ENCODE measurements at places on chromosomes 16 and 17. TPM values are rescaled to one million over a fixed set of nuclear protein-coding genes. Genes with fewer than 3 reads are reported as not detected.

GRCh38 chr16:75112734-75113491 lies 3.7 kb downstream of the LDHD start:
- no peak overlapping the region for H3K4me3 ChIP-seq
- H3K4me1 ChIP-seq, result peaks cover 36% of the 10 kb centered on the region
- no peaks in the 10 kb centered on the region for H3K27me3 ChIP-seq
- DNase-seq, result no peak
- H3K27ac ChIP-seq, result no peak overlapping the region
- H3K36me3 ChIP-seq, result no peaks in the 10 kb centered on the region

MPRIP gene
- total RNA-seq, result 159 TPM

HSD11B2 gene
- 0.16 TPM for total RNA-seq

GRCh38 chr17:33574942-33575445 lies 281.9 kb upstream of the ASIC2 start:
- H3K27ac ChIP-seq, result no peak overlapping the region
- no peak overlapping the region for H3K4me3 ChIP-seq
- H3K4me1 ChIP-seq, result no peaks in the 10 kb centered on the region
- H3K27me3 ChIP-seq, result no peaks in the 10 kb centered on the region
- no peaks in the 10 kb centered on the region for H3K36me3 ChIP-seq
- DNase-seq, result no peak

NPIPB8 gene
- not detected for total RNA-seq

GRCh38 chr17:37079735-37080134 lies 131.0 kb downstream of the AATF start:
- no peaks in the 10 kb centered on the region for H3K27me3 ChIP-seq
- no peaks in the 10 kb centered on the region for H3K36me3 ChIP-seq
- H3K4me3 ChIP-seq, result no peak overlapping the region
- H3K4me1 ChIP-seq, result no peaks in the 10 kb centered on the region
- no peak for DNase-seq

DNA sequence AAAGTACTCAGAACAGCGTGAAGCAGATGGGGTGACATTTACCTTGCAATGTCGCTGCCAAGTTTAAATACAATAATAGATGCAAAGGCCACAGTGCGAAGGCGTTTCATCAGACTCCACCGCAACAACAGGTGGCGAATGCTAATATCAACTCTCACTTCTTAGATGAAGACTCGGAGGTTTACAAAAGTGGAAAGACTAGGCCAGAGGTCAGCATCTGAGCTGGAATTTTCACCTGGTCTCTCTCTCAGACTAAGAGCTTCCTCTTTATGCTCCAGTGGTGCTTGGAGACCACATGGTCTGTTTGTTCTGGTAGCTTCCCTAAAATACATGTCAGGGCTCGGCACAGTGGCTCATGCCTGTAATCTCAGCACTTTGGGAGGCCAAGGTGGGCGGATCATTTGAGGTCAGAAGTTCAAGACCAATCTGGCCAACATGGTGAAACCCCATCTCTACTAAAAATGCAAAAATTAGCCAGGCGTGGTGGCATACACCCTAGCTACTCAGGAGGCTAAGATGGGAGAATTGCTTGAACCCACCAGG lies 169.1 kb downstream of the XYLT1 start:
- H3K36me3 ChIP-seq, result no peaks in the 10 kb centered on the region
- no peak overlapping the region for H3K27ac ChIP-seq
- H3K4me1 ChIP-seq, result peaks cover 44% of the 10 kb centered on the region

ATF7IP2 gene
- 24.4 TPM for total RNA-seq

DNA sequence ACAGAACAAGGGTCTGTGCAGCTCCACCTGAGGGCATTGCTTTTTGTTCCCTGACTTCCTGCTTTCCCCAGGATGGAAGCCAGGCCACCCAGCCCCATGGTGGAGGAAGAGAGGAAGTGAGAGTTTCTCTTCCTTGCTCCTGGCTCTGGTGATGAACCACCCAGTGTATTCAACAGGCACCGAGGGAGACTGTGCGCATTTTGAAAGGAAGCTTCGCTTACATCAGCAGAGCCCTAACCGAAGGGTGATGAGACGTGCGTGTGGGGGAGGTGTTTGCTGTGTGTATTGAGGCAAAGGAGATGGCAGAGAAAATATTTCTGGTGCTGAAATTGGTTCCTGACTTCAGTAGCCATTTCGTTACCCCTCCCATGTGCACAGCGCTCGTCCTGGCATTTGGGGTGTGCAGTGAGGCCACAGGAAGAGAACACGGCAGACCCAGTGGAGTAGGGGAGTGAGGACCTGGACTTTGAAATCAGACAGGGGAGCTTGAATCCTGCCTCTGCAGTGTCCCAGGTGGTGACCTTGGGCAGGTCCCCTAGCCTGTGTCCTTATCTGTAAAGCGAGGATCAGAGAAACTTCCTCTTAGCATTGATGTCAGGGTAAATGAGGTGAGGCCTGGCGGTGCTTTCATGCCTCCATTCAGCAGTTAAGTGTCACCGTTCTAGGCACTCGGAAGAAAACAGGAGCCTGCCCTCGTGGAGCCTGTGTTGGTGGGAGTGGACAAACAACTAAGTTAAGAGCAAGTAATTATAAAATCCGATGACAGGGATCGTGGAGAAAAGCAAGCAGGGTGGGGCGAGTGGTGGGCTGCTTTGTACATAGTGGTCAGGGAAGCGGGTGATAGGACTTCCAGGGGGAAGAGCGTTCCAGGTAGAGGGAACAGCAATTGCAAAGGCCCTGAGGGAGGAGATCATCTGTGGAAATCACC lies 7.4 kb downstream of the CMIP start:
- H3K27me3 ChIP-seq, result no peaks in the 10 kb centered on the region
- peak overlapping the region; percentile 23 for H3K4me3 ChIP-seq
- no peak for DNase-seq
- peak overlapping the region; percentile 35 for H3K27ac ChIP-seq
- H3K4me1 ChIP-seq, result peaks cover 16% of the 10 kb centered on the region

DNA sequence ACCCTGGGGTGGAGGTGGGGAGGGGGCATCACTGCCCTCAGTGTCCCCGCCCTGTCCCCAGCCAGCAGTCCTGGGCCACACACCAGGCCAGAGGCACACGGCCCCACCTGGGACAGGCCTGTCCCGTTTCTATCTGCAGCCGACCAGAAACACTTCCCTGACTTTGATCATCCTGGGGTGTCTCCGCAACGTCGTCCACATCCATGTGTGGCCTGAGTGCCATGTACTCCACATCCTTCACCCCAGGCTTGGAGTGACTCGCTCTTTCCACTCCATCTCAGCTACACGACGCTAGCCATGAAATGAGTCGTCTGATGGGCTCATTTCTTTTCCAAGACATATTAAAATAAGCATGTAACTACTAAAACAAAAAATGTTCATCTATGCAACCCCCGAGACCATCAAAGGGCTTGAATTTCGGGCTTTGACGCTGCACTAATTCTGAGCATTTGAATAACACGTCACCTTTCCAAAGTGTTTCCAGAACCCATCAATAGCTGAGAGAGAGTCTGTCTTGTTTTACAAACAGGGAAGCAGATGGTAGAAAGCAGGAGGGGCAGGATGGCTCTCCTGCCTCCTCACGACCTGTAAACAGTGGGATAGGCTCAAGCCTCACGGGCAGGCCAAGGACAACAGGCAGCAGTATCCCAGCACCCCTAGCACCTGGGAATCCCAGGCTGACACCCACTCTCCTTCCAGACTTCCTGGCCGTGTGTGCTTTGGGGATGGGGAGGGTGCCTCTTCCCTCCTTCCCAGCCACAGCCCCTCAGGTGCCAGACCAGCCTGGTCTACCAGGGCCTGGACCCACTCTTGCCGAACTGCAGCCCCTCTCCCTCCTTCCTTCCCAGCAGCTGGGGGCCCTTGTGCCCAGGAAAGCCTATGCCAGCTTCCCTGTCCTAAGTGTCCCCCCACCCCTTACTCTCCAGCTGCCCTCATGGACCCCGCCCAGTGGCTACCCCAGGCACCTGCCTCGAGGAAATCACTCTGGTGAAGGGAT lies 20.0 kb upstream of the RASD1 start:
- no peaks in the 10 kb centered on the region for H3K4me1 ChIP-seq
- no peaks in the 10 kb centered on the region for H3K36me3 ChIP-seq

- no peak overlapping the region for H3K4me3 ChIP-seq
- no peaks in the 10 kb centered on the region for H3K4me1 ChIP-seq
- H3K27ac ChIP-seq, result no peak overlapping the region
- H3K27me3 ChIP-seq, result no peaks in the 10 kb centered on the region
- H3K36me3 ChIP-seq, result no peaks in the 10 kb centered on the region
- DNase-seq, result no peak
Observed at GRCh38 chr17:45973099-45973780, 25.8 kb upstream of the STH start.

GRCh38 chr17:17403065-17403464 lies 73.7 kb upstream of the MED9 start:
- H3K27ac ChIP-seq, result no peak overlapping the region
- no peaks in the 10 kb centered on the region for H3K4me1 ChIP-seq
- H3K36me3 ChIP-seq, result no peaks in the 10 kb centered on the region
- H3K27me3 ChIP-seq, result peaks cover 4% of the 10 kb centered on the region
- no peak overlapping the region for H3K4me3 ChIP-seq
